Putamen (tissue), 1 donor: ENCODE measurements at places on chromosomes 3 and 15.

GRCh38 chr3:85808755-85809154 lies 850.0 kb downstream of the CADM2 start:
- DNase-seq = no peak

DNA sequence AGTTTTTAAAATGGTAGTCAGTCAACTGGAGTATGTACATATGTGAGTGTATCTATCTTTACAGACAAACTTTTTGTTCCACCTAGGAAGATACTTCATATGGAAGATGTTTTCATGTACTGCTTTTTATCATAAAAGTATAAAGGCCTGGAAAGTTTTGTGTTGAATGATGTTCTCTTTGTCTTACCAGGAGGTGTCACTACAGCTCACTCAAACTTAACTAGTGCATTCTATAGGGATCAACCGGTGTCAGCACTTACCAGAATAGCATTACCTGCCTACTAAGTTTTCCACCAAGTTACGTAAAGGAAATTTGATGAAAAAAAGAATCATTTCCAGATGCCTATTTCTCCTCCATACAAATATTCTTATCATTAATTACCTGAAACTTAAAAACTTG lies 522.6 kb upstream of the SEMA6D start:
- no peak for DNase-seq

GRCh38 chr15:81115054-81115939 lies 18.8 kb upstream of the CFAP161 start:
- no peak for DNase-seq

GRCh38 chr3:61573441-61573840 lies 12.1 kb downstream of the PTPRG start:
- DNase-seq = no peak

DNA sequence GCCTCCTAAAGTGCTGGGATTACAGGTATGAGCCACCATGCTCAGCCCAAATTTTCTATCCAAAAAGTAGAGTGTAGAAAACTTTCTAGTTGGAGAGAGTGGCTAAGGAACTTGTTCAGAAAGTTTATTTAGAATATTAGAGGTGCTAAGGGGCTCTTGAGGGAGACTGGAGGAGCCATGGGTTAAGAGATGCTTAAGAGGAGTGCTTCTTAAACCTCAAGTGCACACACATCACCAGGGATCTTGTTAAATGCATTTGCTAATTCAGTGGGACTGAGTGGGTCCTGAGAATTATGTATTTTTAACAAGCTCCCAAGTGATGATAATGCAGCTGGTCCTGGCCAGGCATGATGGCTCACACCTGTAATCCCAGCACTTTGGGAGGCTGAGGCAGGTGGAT lies 29.7 kb upstream of the SLMAP start:
- no peak for DNase-seq

- DNase-seq = no peak
Observed at GRCh38 chr15:84590406-84590805, 10.4 kb upstream of the ZSCAN2 start.

GRCh38 chr15:31448635-31448979 lies 122.0 kb downstream of the KLF13 start:
- no peak for DNase-seq

DNA sequence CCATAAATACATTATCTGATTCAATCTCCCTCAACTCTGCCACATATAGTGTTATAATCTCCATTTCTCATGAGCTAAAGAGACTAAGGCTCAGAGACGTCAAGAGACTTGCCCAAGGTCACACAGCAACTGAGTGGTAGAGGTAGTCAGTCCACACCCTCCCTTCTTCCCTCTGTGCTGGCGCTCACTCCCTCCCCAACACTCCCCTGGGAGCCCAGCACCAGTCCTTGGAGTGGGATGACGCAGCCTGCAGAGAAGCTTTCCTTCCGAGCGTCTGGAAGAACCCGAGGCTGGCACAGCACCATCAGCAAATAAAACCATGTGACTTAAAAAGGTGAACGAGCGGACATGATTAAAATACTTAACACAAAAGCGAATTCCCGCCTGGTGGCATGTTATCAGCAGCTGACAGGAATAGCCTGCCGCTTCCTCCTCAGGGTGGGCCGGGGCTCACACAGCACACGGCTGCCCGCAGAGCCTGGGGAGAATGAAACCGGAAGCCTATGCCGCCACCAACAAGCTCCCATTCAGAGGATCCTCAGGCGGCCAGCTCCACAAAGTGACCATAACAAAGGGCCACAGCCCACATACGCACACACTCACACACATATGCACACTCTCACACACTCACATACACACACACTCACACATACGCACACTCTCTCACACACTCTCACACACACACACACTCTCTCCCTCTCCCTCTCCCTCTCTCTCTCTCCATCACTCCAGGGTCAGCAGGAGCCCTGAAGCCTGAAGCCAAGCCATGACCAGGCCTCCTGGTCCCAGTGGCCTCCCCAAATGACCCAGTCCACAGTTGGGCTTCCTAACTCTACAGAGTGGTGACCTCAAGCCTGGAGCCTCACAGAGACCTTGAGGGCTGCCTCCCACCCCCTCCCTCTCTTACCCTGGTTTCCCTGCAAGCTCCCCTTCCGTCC lies 120.5 kb downstream of the XXYLT1 start:
- peak; percentile 46 for DNase-seq

DNA sequence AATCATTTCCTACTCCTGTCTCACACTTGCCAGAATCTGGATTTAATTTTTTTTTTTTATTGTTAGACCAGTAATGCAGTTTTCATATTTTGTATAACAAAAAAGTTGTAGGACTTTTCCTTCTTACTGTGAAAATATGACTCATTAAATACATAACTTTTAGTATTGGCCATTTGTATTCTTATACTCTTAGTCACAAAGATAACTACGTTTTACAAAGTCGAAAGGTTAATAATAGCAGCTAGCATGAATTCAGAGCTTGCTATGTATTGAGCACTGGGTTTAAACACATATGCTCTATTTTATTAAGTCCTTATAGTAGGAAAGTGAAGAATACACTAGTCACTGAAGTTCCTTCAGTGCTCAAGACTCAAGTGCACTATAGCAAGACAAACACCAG lies 43.1 kb downstream of the LRRN1 start:
- no peak for DNase-seq

- no peak for DNase-seq
Observed at GRCh38 chr3:157755233-157755632, 252.0 kb upstream of the VEPH1 start.

- DNase-seq = no peak
Observed at GRCh38 chr3:63352008-63352279, 73.8 kb downstream of the SYNPR start.

- DNase-seq = no peak
Observed at GRCh38 chr15:101426761-101427333, 62.7 kb downstream of the PCSK6 start.

DNA sequence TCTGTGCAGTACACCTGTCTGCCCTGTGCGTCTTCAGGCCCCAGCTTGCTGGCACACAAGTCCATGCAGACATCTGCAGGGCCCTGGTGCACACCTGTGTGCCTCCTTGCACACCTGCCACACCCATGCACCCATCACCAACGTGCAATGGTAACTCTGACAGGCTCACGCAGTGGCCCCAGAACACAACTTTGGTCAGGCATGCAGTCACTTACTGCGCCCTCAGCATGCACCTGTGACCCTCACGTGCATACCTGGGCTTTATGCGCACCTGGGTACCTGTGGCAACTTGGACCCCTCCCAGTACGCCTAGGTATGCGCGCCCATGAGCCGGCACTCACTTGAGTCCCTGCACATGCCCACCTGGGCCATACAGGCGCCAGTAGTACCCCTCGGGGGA lies 1.7 kb downstream of the PLXND1 start:
- DNase-seq = no peak

GRCh38 chr3:193917158-193917557 lies 218.8 kb upstream of the HES1 start:
- no peak for DNase-seq

DNA sequence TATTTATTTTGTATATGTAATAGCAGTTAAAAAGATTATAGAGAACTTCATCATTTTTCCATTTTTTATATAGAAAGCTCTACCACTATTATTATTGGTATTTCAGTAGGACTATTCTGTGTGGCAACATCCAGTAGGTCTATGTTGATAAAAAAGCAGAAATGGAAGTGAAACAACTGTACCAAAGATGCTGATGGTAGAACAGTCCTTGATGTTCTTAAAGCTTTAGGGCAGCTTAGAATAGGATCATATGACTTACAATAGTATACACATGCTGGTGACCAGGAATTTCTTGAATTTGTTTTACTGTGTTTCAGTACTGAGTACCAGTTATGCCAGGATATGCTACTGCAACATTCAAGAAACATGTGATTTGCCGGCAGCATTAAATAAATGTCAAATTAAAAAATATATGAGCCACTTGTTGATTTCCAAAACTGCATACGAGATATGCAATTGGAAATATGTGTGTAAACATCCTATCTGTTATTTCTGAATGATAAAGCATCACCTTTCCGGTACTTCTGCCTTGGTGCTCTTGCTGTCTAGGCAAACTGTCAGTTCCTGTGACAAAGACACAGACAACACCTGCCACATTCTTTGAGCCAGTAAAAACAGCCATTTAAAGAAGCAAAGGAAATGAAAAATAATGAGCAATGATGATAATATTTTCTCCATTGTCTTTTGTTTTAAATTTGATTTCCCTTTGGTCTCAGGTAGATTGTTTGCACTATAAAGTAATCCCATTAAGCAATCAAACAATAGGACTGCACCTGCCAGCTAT lies 649.2 kb downstream of the ZPLD1 start:
- no peak for DNase-seq

- no peak for DNase-seq
Observed at GRCh38 chr3:37540786-37541185, 320.9 kb upstream of the CTDSPL start.

DNA sequence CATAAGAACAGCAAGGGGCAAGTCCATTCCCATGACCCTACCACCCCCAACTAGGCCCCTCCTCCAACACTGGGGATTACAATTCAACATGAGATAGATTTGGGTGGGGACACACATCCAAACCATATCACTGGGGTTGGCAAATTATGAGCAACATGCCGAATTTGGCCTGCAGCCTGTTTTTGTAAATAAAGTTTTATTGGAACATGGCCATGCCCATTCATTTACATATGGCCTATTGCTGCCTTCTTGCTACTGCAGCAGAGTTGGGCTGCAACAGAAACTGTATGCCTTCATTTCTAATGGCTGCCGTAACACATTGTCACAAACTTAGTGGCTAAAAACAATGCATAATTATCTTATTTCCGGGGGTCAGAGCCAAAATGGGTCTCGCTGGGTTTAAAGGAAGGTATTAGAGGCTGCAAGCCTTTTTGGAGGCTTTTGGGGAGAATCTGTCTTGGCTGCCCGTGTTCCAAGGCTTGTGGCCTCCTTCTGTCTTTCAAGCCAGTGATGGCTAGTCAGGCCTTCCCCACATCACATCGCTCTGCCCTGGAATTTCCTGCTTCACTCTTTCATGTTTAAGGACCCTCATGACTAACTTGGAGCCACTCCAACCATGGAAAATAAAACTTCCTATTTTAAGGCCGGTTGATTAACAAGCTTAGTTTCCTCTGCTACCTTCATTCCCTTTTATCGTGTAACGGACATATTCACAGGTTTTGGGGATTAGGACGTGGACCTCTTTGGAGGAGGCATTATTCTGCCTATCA lies 428.5 kb upstream of the PROK2 start:
- DNase-seq = no peak

DNA sequence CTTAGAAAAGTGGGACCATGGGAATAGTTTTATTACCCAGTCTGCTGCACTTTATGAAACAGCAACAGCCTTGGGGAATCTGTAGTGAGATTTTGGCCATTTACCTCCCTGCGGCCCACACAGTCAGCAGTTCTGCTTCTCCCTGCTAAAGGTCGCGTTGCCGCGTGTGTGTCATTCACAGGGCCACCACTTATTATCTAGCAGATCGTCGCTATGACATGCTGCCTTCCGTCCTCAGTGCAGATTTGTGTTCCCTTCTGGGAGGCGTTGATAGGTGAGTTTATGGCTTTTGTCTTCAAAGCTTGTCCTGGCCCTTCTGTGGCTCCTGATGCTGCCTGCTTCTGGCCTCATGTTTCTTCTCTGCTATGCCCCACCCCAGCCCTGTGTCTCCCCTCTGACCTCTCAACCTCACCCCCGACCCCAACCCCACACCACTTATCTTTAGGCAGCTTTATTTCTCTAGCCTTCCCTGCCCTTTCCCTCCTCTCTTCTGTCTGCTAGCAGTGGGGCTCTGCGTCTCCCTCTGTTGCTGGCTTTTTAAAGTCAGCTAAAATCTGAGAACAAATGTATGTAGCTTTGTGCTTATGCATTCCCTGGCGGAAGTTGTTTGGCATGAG lies 30.1 kb downstream of the DIS3L start:
- DNase-seq = no peak

GRCh38 chr3:45907769-45908705 lies 21.7 kb downstream of the CCR9 start:
- no peak for DNase-seq
